SK-N-SH (cell line): ENCODE measurements at places on chromosomes 3 and 15.

DNA sequence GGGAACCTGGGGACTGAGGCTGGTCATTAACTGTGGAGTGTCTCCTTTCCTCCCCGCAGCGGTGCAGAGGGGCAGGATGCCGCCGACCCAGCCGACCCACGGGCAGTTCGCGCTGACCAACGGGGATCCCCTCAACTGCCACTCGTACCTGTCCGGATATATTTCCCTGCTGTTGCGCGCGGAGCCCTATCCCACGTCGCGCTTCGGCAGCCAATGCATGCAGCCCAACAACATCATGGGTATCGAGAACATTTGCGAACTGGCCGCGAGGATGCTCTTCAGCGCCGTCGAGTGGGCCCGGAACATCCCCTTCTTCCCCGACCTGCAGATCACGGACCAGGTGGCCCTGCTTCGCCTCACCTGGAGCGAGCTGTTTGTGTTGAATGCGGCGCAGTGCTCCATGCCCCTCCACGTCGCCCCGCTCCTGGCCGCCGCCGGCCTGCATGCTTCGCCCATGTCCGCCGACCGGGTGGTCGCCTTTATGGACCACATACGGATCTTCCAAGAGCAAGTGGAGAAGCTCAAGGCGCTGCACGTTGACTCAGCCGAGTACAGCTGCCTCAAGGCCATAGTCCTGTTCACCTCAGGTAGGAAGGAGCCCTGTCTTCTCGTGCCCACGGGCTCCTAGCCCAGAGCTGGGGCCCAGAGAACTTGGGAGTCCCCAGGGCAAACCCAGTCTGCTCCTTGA lies 3.7 kb downstream of the NR2F2 start:
- DNase-seq: no peak

DNA sequence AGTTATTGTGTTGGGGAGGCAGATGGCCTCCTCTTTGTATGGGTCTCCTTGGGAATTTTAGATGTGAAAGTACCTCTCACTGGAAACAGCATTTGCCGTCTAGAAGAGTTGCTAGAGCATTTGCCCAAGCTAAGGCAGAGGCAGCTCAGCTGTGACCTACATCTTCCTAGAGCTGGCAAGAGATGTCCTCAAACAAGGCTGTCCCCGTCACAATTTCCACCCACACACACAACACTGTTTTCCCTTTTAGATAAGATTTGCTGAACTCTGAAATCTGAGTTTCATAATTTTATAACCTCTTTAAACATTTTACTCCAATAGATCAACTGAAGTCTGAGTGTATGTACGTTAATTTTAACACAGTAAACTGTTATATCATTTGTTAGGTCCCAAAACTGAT lies 352.6 kb downstream of the EPHB1 start:
- DNase-seq: no peak

DNA sequence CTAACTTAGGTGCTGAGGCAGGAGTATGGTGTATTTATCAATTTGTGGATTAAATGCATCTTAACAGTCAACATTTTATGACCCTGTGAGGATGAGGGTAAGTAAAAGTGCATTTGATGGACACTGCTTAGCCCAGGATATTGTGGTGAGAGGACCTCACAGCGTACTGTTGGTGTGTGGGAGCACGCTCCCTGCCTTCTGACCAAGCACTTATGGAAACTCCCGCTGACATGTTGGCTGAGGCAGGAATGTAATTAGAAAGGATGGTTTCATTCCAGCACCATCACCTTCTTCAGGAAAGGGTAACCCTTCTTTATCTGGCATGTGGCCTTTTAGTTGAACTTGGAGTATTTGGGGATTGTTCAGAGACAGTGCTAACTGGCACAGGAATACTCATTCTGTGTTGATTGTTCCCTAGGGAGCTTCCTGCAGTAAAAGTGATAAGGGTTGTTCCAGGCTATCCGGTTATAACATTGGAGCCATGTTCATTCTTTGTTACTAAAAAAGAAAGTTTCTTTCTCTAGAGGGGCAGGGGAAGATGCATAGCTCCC lies 11.7 kb upstream of the FSTL1 start:
- no peak for DNase-seq

GRCh38 chr3:56775838-56776555 lies 25.8 kb downstream of the ARHGEF3 start:
- DNase-seq: no peak

DNA sequence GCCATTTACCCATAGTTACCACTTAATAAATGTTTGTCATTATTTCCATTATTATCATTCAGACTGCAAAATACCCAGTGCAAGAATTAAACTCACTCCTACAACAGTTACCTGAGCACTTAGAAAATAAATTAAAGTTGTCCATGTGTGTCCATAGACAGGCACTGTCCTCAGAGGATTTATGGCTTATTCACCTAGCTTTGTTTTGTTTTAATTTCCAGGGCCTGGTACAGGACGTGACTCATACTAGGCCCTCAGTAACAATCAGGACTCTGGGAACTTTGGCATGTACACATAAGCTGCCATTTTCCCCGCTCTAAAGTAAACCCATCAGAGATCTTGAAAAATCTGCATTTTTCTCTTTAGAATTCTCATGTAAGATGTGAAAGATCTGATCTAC lies 458.5 kb upstream of the ARRDC4 start:
- DNase-seq: no peak

DNA sequence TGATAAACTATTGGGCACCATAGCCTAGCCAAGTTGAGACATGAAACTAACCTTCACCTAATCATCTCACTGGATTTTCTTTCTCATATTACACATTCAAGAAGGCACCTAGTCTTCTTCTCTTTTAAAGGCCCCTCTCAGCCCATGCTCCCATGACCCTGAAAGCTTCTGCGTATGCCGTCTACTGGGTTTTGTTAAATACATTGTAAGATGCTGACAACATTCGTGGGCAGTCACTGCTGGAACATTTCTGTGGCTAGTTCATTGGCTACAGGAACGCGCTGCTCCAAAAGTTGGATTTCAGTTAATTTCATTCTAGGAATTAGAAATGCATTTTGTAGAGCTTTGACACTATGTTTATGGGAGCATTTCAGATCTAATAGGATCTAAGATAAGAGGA lies 52.3 kb upstream of the CHD2 start:
- DNase-seq: no peak

- DNase-seq: no peak
Observed at GRCh38 chr15:26197719-26198118, 334.6 kb upstream of the ATP10A start.

DNA sequence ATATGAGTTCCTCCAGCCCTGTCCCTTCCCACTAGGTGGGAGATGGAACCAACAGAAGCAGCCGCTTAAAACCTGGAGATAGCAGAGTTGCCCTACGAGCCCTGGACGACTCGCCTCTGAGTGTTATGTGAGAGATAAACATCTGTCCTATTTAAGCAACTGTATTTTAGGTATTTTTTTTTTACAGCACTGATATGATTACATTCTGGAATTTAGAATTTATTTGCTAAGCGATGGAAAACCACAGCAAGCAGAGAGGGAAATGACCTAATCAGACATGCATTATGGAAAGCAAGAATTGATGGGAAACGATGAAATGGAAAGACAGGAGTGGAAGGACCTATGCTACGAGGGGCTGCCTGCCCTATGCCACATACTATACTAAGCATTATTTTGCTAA lies 379.0 kb upstream of the IL12A start:
- no peak for DNase-seq

DNA sequence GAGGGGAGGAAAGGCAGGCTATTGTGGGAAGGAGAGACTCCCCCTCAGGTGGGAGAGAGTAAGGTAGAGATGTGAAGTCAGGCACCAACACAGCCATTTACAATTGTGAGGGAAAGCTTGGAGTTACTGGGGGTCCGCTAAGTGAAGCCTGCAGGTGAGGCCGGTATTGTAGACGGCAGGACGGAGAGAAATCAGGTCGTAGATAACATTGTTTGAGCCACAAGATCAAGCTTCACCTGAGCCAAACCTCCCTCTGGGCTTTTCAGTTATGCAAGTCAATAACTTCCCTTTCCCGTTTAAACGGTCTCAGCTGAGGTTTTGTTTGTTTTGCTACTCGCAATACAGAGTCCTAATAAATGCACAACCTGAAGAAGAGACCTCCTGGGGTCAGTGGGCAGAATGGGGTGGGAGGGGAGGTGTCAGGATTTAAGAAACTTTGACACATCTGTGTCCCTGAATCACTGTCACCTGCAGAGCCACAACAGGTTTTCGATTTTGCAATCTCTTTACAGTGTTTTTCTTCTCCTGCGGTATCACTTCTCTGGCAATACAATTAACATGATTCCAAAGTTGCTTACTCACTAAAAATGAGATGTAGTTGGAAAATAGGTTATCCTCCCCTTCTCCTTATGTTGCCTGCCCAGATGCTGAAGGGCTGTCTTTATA lies 72.0 kb upstream of the GLCE start:
- no peak for DNase-seq

DNA sequence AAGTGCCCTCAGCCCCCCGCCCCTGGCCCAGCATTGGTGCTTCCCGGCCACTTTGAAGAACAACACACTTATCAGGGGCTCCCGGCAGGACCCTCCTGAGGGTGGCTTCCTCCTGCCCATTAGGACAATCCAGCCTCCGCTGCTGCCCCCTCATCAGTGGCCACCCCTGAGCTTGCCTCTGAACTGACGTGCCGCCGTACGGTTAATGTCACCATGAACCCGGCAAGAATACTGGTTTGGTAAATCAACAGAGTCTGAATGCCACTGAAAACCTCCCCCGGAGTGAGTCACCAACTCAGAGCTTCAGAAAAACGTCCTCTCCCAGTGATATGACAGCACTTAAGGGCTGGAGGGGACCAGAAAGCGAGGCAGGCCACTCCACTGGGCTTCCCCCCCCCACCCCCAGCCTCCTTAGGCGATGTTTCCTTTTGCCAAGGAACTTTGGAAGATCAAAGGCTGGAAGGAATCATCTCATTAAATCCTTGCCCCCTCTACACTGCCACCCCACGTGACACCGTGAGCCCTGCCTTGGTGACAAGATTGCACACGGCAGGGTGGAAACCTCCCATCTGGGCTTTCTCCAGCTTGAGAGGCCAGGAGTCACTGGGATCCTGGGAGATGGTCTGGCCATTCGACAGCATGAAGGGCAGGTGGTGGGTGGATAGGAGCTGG lies 142.1 kb downstream of the NUP210 start:
- DNase-seq: no peak

- no peak for DNase-seq
Observed at GRCh38 chr3:104604326-104605010, 762.2 kb upstream of the ALCAM start.

- DNase-seq: no peak
Observed at GRCh38 chr3:155581579-155581978, 163.3 kb downstream of the PLCH1 start.

GRCh38 chr3:77041811-77042210 lies 1.9 kb downstream of the ROBO2 start:
- DNase-seq: no peak
